ENCODE measurements at places on chromosomes 7 and 10.

- DNase-seq: no peak
Measured at GRCh38 chr7:16065939-16066338, 355.4 kb downstream of the CRPPA start.

- no peak for DNase-seq
Measured at GRCh38 chr10:44053391-44053790, 331.5 kb downstream of the CXCL12 start.

GRCh38 chr7:139117599-139118233, 8.2 kb upstream of the ZC3HAV1 start:
- DNase-seq: no peak

DNA sequence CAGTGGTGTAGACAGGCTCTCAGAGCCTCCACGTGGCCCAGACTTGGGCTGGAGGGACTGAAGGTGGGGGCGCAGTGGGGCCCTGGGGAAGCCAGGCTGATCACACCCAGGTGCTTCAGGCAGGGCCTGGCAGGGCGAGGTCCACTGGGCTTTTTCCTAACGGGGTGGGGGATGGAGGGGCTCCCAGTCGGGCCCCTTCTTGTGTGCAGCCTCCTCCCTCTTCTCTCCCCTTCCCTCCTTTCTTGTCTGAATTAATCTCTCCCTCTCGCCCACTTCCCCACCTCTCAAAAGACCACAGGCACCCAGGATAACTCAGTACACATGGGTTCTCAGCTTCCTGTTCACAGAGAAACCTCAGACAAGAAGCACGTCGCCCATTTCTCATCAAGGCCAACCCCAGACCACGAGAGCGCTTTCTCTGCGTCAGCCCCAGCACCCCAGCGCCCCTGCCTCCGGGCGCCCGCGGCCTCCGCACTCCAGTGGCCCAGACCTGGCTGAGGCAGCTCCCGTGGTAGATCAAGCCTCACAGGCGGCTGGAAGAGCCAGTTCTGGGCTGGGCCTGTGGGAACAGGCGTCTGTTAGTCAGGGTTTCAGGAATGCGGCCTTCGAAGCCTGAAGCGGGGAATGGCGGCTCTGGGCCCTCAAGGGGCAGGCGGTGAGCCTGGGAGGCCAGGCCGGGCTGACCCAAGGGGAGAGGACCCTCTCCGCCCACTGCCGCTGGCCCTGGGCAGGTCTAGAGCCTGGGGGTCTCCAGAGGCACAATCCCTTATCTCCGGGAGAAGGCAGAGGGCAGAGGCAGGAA, 50.6 kb downstream of the PWWP2B start:
- peak; percentile 68 for DNase-seq

GRCh38 chr10:119416855-119417254, 125.7 kb downstream of the RGS10 start:
- peak; percentile 84 for DNase-seq

- DNase-seq: no peak
Measured at GRCh38 chr10:87685832-87686574, 26.3 kb downstream of the PAPSS2 start.

- DNase-seq: peak; percentile 54
Measured at GRCh38 chr7:65923316-65923715, 50.4 kb downstream of the VKORC1L1 start.

DNA sequence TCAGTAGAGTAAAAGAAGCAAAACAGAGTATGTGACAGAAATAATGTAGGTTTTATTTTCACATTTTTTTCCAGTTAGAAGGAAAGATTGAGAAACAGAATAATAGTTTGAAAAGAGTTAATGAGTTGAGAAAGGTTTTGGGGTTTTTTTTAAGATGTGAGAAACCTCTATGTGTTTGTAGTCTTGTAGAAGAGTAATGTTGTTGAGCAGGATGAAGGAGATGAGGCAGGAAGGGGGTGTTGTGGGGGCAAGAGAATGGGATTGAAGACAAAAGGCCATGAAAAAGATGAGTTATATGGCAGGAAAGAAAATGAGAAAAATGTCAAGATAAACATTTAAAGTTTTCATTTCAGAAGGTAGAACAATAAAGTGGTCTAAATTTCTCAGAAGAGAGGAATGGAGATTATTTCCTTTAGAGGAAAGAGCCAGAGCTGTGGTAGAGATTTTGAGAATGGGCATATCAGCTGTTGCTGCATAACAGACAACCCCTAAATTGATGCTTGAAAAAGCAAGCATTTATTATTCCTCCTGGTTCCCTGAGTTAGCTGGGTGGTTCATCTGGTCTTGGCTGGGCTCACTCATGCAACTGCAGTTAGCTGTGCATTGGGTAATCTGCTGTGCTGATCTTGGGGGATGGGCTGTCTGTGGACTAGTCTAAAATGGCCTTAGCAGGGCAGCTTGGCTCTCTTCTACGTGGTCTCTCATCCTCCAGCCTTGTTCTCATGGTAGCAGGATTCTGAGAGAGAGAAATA, 27.1 kb downstream of the PCGF5 start:
- DNase-seq: peak; percentile 27

- DNase-seq: no peak
Measured at GRCh38 chr7:25311346-25311745, 83.1 kb upstream of the NPVF start.

GRCh38 chr7:122702872-122703510, at the start of gene RNF148:
RNF148 (minus strand) TSS chr7:122702922; CDS start chr7:122702750, 172 bp downstream.
- no peak for DNase-seq

DNA sequence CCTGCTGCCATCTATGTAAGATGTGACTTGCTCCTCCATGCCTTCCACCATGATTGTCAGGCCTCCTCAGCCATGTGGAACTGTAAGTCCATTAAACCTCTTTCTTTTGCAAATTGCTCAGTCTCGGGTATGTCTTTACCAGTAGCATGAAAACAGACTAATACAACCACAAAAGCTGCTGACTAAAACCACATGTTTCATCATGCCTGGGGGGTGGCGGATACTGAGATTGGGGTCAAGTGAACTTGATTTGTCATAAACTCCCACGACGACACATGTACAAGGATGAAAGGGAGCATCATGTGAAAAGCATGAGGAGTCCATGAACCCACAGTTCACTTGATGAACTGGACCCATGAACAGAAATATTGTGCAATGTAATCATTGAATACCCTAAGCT, 134.9 kb upstream of the ANK3 start:
- DNase-seq: no peak

GRCh38 chr10:12187321-12187905, 8.3 kb downstream of the NUDT5 start:
- DNase-seq: no peak

GRCh38 chr10:13593535-13593934, 6.8 kb downstream of the PRPF18 start:
- DNase-seq: no peak

- no peak for DNase-seq
Measured at GRCh38 chr7:98317366-98318040, 36.0 kb downstream of the BRI3 start.

DNA sequence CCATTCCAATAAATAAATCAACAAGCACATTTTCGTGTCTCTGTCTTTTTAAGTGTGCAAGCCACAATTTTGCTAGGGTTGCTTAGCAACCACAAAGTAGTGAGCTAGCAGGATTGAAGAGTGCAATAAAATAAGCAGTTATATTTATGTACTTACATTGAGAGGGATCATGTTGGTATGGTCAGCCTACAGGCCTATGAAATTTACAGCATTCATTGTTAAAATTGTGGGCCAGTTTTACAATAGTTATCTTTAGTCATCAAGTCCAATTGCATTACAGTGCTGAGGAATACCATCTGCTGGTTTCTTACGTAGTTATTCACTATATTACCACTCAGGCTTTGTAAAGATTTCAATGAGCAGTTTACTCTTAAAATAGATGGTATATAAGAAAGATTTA, 192.5 kb upstream of the POT1 start:
- no peak for DNase-seq

- no peak for DNase-seq
Measured at GRCh38 chr10:63583909-63584724, 62.9 kb downstream of the REEP3 start.

DNA sequence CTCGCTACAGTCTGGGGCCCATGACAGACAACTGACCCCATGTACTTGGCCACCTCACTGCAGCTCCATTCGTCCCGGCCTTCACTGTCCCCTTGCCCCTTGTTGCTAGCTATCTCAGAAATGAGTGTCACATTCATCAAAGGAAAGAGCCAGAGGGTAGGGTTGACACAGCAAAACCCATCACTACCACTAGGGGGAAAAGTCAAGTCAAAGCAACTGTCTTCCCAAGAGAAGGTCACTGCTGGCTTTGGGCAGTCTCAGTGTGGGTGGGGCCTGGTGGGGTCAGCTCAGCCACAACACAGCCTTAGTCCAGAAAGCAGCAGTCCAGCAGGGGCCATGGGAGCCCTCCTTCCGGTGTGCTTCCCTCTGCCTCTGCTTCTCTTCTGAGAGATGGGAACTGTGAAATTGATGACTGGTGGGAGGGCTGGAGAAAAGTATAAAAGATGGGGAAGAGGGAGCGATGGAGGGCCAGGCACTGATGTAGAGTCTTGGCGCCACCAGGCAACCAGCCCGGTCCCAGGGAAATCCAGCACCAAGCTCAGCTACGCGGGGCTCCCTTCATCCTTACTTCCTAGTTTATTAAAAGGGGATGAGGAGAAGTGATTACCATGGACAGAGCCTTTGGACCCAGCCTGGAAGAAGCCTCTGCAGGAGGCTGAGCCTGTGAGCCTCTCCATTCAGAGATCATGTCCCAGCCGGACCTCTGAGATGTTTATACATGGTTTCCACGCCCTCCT, 58.0 kb downstream of the PLXNA4 start:
- DNase-seq: peak; percentile 58

DNA sequence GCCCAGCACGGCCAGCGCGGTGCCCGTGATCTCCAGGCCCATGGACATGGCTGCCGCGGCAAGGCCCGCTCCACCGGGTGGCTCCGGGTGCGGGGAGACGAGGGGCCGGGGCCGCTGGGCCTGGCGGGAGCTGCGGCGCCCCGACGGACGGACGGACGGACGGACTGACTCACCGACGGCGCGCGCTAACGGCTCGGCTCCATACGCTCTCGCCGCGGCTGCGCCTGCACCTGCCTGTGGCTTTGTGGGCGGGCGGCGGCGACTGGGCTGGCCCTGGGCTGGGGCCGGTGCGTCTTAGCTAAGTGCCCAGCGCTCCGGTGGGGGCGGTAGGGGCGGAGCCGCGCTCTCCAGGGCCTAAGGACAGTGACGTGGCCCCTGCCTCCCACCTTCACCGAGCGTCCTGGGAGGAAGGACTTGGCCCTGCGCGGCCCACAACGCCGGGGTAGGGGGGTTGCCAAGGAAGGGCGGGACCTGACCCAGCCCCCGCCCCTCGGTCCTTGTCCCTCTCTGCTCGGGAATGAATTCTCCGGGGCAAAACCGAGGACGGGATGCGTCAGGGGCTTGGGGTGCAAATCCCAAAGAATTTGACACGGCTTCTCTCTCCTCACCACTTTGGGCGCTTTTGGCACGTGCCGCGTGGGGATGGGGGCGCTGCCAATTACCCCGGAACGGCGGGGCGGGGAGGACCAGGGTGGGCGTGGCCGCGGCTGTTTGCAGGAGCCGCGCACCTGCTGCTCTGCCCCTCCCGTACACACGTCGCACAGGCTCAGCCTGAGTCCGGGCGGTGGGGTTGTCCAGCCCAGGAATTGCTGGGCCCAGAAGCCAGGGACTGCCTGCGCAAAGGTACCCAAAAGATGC, at the start of gene CLDN3:
Gene CLDN3, minus strand, starts transcription at position 269 of the 858 bp plus-strand sequence. Its CDS starts 221 bp downstream, at position 48.
- no peak for DNase-seq

DNA sequence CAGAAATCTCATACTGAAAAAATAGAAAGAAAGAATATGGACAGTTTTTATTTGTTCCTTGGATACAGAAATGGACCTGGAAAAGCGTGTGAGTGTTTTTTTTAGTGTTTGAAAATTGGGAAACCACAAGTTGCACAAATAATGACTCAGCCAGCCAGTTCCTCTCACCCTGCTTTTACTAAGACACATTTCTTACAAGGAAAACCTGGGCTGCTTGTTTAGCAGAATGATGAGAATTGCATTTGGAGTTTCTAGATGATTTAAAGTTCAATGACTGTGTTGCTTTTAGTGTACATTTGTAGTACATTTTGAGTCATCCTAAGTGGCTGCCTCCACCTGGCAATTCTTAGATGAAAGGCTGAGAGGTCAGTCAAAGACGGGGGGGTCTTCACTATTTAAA, 218.7 kb downstream of the ABCA13 start:
- peak; percentile 32 for DNase-seq

DNA sequence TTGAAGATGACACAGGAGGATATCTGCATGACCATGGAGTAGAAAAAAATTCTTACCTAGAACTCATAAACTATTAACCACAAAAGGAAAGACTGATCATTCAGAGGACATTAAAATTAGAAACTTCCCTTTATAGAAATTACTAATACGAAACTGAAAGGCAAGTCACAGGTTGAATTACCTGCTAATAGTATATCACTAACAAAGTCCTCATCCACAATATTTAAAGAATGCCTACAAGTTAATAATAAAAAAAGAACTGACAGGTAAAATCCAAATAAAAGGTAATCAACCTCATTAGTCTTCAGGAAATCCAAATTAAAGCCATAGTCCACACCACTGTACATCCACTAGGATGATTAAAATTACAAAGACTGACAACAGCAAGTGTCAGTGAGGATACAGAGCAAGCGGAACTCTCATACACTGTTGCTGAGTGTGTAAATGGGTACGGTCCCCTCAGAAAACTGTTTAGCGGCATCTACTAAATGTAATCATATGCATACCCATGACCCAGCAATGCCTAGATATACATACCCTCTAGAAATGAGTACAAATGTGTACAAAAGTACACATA, 71.2 kb downstream of the ARHGAP21 start:
- DNase-seq: no peak

DNA sequence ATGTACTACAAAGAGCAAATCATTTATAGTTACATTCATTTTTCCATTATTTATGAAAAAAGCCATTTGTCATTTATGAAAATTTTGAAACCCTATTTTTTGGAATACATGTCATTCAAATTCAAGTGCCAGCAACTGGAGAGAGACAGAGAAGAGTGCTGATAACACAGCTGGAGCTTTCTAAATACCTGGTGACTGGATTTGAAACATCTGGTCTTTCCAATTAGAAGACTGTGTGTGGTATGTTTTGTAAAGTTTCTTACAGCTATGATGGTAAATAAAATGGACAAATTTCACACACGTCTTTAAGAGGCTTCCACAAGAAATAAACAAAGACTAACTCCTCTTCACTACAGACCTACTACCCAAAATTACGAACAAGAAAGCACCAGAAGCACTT, 56.8 kb downstream of the CHCHD3 start:
- DNase-seq: no peak

DNA sequence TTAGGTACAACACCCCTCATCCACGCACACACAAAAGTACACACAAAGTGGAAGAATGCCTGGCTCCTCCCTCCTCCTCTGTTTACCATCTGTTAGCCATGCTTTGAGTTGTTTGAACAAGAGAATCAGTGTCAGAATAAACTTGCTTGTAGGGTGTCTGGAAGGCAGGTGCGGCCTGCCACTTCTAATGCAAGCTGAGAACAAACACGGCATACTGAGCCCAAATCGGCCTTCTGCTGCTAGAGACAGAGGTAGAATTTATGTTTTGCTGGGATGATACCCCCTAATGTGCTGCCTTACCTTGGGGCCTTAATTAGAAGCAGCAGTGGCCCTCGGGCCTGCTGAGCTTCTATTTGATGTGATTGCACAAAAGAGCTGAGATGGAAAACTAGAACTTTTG, 24.9 kb upstream of the FAM180A start:
- DNase-seq: no peak
